ENCODE measurements at places on chromosomes 1 and 21.

- no peak for DNase-seq
Measured at GRCh38 chr1:190098756-190099155, 378.9 kb downstream of the BRINP3 start.

GRCh38 chr1:68206848-68207689, 25.3 kb downstream of the WLS start:
- DNase-seq = no peak

- DNase-seq = no peak
Measured at GRCh38 chr1:209107535-209107934, 476.0 kb upstream of the CAMK1G start.

GRCh38 chr1:225449261-225449660, 21.4 kb upstream of the LBR start:
- no peak for DNase-seq

GRCh38 chr1:12112711-12113161, 49.6 kb downstream of the TNFRSF8 start:
- DNase-seq = no peak

GRCh38 chr1:54479841-54480524, 68.0 kb upstream of the ACOT11 start:
- DNase-seq = no peak

DNA sequence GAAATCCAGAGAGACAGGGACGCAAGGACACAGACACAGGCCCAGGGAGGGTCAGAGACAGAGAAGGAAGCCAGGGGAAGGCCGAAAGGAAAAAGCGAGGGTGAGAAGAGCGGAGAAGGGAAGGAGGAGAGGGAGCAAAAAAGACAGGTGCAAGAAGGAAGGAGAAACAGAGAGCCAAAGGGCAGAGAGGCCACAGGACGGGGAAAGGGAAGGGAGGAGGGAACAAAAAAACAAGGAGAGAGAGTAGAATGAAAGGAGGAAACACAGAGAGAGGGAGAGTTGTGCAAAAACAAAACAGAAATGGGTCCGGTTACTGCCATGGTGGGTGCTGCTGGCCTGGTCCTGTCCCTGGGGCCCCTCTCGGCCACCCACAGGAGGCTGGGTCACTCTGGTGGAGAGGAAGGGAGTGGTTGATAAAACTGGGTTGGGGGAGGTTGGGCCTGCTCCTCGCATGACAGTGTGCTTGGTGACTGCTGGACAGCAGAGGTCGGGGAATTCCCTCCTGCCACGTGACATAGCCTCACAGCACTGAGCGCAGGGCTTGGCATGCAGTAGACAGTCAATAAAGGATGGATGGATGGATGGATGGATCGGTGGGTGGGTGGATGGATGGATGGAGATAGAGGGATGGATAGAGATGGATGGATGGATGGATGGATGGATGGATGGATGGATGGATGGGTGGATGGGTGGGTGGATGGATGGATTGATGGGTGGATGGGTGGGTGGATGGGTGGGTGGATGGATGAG, 64.8 kb downstream of the RAP1GAP start:
- DNase-seq = no peak

DNA sequence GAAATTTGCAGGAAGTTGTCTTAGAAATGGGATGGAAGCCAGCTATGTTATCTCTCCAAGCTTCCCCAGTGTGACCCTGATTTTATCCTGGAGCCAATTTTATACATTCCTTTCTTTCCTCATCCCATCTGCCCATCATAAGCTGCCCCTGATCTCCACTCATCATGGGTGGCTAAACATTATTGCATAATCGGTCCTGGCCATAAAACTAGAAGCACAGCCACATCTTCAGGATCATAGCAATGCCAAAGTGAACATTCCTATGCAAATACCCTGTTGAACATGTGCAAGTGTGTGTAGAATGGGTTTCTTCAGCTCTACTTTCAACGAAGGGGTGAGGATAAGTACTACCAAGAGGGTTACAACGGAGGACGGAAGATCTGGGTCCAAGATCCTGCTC, 50.6 kb upstream of the COG2 start:
- no peak for DNase-seq

DNA sequence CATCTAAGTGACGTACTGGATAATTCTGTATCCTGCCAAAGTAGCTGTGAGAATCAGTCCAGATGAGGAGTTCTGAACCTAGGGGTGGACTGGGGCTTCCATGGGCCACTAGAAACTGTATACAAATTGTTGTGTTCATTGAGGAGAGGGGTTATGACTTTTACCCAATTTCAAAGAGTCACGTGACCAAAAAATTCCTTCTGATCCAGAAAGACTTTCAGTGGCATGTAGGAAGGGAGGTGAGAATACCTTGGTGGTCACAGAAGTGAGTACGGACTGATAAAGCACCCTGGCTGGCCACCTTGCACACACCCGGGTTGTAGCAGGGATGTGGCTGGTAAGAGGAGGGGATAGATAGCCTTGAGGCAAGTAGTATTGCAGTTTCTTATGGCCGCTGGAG, 60.4 kb downstream of the BCAR3 start:
- no peak for DNase-seq

- no peak for DNase-seq
Measured at GRCh38 chr1:86527306-86527705, 19.6 kb upstream of the CLCA4 start.

GRCh38 chr1:50851034-50851433, 109.0 kb downstream of the FAF1 start:
- no peak for DNase-seq

DNA sequence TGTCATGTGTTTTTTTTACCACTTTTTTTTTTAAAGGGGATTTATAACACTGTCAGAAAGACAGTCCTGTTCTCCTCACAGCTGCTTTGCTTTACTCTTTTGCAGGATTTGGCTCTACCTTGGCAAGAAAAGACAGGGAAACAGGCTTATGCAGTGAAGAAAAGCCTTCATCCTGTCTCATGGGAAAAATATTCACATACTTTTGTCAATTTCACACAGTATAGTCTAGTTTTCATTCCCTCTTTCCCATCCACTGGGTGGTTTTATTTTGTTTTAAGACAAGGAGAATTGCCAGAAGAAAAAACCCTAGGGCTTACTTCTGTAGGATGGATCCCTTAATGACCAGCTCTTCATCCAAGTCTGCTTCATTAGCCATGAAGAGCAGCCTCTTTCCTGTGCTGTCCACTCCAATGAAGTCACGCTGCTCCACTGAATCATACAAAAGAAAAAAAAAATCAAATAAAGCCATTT, 60.0 kb downstream of the EIF2B3 start:
- no peak for DNase-seq

DNA sequence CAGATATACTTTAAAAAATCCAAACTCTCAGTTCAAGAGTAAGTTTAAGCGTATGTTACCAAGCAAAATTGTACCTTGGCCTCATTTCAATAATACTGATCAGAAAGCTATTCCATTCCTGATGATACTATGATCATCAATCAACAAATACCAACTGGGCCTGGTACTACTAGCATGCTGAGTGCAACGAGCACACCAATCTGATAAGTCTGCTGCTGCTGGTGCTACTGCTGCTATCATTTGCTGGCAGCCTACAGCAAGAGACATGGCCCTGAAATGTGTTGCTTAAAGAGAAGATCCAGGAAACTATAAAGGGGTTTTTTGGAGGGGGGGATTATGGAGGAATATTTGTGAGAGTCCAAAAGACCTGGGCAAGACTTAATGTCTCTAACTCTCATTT, 39.7 kb downstream of the NME7 start:
- no peak for DNase-seq

GRCh38 chr1:27662707-27663393, 9.1 kb downstream of the IFI6 start:
- DNase-seq = no peak

DNA sequence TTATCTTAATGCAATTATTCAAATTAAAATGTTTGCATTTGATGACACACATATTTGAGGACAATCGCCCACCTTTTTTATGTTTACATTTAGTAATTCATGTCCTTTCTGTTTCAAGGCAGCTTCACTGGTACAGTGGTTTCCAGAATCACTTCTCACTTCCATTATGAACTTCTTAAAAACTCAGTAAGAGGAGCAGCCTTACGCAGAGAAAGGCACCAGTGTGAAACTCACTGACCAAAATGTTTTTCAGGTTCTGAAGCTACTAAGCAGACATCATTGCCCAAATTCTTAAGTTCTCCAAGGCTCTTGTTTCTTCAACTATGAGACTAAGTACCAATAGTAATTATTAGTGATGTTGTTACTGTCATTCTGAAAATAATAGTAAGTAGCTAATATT, 353.1 kb upstream of the CXADR start:
- DNase-seq = no peak

DNA sequence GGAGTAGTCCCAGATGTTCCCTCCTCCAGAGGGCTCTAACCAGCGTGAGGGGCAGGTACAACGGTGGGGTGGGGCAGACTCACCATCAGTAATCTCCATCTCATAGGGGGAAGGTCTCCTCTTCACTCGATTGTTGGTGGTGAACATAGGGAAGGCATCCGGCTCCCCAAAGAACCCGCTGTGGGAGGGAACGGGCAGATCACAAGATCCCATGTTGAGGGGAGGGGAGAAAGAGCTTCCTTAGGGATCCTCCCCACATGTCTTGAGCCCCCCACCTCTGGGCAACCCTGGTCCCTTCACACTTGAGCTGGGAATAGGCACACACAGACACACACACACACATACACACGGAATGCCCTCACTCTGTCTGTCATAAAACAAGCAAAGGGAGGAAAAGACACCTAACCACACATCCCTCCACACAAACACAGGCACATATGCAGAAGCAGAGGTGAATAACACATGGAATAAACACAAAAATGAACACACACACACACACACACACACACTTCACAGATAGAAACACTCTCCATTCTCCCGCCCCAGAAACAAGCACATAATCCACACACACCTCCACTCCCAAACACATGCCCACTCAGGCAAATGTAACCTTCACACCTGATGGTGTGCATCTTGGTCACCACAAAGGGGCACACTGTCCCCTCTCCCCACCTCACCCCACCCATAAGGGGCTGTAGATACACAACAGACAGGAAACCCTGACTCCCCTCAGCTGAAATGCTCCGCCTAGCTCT, 7.9 kb downstream of the TAL1 start:
- no peak for DNase-seq

- peak; percentile 76 for DNase-seq
Measured at GRCh38 chr1:155125946-155126555, 1.6 kb upstream of the EFNA1 start.

GRCh38 chr1:194045416-194045815, 859.0 kb upstream of the B3GALT2 start:
- no peak for DNase-seq

DNA sequence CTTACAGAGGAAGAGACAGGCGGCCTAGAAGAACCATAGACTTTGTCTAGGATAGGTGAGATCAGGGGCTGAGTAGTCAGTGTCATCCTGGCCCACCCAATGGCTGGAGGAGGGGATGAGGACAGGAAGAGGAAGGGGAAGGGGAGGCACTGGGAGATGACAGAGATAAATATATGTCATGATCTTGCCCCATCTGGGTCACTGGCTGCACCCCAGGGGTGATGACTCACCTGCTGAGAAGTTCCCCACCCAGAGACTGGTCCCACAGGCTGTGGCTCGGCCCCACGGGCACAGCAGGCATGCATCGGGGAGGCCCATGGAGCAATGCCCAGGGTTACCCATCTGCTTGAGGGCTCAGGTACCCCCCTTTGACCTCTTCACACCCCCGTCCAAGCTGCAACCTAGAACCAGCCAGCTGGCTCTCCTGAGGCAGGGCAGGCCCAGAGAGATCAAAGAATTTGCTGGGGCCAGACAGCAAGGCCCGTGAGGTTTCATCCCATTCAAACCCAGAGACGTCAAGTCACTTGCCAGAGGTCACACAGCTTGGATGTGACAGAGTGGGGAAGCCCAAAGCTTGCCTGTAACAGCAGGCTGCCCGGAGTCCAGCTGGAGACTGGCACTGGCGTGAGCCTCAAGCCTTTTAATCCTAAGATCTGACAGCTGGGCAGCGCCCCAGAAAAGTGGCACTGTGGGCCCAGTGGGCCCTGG, 34.7 kb upstream of the CASZ1 start:
- no peak for DNase-seq

DNA sequence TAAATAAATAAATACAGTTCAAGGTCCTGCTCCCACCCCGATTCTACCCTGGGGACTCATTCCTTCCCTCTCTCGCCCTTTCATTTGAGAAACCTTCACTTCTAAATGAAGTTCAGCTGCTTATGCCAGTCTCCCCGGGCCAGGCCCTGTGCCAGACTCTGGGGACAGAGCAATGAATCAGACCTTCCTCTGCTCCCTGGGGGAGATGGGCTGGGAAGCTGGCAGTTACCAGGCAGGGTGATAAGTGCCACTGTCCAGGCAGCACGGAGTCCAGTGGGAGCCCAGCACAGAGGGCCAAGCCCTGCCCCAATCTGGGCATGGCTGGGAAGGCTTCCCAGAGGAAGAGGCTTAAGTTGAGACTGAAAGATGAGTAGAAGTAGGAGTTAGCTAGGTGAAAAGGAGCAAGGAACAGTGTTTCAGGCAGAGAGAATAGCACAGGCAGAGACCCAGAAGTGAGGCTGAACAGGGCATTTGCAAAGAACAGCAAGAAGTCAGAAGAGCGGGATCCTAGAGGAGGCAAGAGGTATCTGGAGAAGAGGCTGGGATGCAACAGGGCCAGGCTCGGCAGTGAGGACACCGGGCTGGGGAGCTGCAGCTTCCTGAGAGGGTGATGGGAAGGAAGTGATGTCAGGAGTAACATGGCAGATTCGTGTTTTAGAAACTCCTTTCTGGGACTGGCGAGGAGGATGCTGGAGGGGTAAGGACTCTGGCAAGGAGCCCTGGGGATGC, 13.5 kb downstream of the KCNQ4 start:
- DNase-seq = no peak

- DNase-seq = no peak
Measured at GRCh38 chr1:83849191-83850061, 149.5 kb downstream of the TTLL7 start.

DNA sequence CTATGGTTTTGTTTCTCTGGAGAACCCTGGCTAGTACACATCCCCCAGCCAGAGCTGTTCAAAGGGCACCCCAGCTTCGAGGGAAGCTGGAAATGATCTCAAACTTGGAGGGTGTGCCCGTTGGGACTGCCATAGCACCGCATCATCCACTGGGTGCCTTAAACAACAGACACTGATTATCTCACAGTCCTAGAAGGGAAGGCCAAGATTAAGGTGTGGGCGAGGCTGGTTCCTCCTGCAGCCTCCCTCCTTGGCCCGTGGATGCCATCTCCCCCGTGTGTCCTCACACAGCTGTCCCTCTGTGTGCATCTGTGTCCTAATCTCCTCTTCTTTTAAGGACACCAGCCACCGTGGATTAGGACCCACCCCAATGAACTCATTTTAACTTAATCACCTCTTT, 4.2 kb upstream of the IBA57 start:
- DNase-seq = no peak
